ENCODE measurements at places on chromosomes 2 and 18.

GRCh38 chr2:38524580-38524979, 78.1 kb downstream of the HNRNPLL start:
- DNase-seq: no peak

DNA sequence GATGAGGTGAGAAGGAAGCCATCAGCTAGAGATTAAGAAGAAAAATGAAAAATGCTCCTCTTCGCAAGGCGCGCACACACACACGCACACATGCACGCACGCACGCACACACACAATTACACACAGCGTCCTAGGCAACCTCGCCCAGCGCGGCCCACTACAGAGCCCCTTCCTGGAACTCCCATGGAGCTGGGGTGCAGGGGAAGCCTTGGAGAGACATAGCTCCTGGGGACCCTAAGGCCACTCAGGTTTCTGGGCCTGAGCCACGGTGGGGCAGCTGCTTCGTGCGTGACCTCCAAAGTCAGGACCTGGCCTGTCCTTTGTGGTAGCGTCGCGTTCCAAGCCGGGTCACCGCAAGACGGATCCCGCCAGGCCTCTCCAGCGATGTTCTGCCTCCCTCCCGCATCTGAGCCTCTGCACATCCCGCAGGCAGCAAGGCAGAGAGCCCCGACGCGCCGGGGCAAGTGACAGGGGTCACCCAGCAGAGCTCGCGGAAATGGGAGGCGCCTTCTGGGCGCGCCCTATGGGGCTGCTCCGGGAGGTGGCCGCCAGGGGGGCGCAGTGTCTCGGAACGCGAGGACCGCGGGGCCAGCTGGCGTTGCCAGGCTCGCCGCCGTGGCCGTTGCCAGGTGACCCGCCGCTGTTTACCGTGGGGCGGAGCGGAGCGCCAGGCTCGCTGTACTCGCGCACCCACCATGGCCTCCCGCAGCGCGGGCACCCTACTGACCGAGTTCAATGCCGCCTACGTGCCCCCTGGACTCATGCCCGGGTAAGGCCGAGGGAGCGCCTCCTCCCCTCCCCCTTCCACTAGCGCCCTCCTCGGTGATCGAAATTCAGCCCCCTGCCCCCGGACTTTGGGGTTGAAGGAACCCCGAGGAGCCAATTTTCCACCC, 79.0 kb downstream of the CIB4 start:
- no peak for DNase-seq

DNA sequence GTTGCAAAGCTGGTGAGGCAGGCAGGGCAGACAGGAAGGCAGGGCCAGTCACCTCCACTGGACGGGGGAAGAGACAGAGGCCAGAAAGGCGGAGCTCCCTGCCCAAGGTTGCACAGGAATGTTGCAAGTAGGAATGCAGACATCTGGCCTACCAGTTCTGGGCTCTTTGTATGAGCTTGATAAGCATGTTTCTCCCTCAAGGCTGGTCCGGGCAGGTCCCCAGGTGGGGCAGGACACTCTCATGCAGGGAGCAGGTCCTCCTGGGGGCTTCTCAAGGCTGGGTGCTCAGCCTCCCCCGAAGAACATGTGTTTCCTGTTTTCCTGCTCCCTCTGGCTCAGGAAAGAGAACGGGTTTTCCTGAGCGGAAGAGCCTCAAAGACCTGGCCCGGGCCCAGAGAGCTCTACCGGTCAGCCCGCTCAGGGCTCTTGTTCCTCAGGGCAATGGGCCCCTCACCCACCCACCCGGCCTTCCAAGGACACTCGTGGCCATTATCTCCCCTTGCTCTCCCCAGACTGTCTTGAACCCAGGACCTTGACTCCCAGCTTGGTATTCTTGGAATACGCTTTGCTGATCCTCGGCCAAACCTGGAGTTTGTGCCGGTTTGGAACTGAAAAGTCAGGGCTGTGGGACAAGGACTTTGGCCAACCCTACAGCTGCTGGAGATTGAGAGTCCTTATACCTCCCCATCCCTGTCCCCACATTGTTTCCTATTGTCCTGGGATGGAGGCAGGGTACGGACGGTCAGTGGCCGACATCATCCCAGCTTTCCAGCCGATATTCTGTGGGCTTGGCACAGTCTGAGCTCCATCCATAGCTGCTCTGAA, 87.7 kb upstream of the HAAO start:
- no peak for DNase-seq

DNA sequence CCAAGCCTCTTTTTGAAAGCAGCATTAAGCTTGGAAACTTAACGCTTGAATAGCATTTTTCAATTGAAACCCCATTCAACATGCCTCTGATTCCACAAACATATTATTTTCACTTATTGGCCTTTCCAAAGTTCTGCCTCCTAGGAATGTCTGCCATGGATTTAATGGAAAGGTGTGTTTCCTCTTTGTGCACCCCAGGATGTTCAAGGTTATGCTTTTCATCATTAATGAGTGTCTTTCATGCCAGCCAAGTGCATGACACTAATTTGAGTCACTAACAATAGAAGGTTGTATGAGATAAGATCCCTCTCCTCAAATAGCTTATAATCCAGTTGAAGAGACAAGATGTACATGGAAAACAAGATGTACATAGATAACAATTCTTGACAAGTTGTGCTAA, 84.7 kb downstream of the ALPK2 start:
- DNase-seq: no peak

DNA sequence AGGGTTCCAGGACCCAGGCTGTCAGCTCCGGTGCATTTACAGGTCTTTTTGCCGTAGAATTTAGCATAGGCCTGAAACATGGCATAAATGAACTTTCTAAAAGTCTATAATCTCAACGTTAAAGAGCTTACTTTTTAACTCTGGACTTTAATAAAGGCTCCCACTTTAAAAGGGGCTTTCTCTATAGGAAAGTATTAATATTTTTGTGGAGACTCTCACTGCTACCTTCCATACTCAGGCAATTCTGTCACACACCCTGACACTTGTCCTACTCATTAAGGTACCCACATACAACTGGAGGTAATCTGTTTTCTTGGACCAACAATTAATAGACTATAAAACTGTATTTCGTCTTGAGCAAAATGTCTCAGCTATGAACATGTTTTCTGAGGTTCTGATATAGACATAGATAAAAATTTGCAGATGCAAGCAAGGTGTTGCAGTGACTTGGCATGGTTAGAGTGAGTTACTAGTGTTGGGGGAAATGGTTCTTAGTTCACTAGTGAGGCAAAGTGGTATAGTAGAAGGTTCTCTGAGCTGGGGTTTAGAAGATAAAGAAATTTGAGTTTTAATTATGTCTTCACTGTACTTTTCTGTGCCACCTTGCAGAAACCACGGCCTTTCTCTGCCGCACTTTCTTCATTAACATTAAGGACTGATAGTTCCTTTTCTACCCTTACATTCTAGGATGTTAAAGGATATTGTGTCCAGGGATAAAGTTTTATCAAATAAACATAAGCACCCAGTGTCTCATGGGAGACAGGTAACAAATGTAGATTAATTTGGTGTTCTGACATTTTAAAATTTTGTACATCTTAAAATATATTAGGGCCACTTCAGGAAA, 10.8 kb upstream of the NR4A2 start:
- DNase-seq: peak; percentile 18

- no peak for DNase-seq
These were observed 231.5 kb downstream of the TTC32 start for GRCh38 chr2:19670303-19670702.

DNA sequence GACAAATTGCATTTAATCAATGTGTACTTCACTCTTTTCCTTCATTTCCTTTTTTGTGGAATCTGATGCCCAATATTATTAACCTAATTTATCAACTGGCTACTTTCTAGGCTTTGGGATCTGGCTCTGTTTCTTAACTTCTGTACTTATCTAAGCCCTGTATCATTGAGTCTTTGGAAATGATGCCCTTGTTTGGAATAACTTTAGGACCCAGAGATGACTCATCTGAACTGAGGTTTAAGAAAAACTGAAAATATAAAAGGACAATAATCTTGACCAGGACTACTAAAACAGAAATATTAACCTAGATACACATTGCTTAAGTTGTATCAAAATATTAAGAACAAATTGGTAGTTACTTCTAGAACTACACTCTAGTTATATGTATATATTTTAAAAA, 600.8 kb downstream of the CPS1 start:
- no peak for DNase-seq

All from GM13977 (cell line).